ENCODE measurements at places on chromosomes 3 and 15.

DNA sequence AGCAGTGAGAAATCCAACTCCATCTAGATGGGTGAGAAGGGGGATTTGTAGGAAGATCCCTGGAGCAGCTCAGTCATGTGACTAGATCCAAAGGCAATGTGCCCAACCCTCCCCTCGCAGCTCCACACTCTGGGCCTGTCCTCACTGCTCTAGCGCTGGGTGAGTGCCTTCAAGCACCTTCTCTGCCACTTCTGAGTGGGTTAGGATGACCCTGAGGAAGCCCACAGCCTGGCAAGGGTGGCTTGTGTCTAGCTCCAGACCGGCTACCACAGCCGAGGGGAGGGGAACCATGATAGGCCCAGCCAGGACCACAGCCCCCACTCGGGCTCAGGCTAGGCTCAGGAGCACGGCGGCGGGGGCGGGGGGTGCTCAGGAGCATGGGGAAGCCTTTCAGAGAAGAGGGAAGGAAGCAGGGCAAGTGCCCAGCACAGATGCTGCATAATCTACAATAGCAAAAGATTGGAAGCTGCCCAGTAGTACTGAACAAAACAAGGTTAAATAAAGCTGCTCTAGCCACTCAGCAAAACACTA lies 1.7 kb downstream of the SPATA12 start:
- no peak for DNase-seq

GRCh38 chr3:40073310-40074007 lies 236.0 kb upstream of the EIF1B start:
- no peak for DNase-seq

DNA sequence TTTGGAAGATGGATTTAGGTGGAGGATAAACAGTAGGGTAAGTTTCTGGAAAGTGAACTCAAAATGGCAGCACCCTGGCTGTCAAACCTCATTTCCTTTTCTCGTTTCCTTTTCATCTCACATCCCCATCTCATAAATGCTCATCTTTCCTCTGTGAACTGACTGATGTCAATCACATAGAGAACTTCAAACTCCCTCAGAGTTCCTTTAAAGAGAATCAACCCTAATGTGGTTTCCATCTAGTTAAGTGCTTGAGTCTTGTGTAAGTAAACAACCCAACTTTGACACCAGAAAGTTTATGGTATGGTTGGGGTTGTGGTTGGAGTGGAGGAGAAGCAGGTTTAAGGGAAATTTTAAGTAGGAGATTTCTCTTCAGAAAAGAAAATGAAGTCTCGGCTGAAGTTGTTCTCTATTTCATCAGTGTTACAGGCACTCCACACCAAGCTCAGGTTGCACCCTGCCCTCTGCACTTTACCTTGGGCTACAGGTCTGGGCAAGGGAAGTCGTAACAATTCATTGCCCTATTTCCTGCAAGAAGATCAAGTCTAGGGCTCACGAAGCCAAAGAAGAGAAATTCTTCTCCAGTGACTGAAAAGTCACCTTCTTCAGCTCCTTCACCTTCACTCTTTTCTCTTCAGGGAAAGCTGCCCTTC lies 34.4 kb upstream of the TNIK start:
- DNase-seq = no peak

DNA sequence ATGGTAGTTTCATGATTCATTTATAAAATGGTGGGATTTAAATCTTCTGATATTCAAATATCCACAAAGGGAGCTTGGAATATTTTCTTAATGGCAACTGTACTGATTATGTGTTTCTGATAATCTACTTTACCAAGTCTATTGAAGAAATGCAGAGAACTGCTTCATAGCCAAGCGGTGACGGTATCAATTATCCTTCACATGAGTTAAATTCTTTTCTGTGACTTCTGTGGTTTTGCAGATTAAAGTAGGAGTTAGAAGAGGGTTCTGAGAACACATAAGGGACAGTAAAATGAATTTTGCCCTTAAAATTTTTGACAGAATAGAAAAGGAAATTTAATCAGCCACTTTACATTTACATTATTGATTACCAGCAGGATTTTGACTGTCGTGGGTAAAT lies 563.2 kb downstream of the GBE1 start:
- no peak for DNase-seq

- DNase-seq = no peak
Measured at GRCh38 chr3:5690490-5690889, 503.0 kb downstream of the EDEM1 start.

DNA sequence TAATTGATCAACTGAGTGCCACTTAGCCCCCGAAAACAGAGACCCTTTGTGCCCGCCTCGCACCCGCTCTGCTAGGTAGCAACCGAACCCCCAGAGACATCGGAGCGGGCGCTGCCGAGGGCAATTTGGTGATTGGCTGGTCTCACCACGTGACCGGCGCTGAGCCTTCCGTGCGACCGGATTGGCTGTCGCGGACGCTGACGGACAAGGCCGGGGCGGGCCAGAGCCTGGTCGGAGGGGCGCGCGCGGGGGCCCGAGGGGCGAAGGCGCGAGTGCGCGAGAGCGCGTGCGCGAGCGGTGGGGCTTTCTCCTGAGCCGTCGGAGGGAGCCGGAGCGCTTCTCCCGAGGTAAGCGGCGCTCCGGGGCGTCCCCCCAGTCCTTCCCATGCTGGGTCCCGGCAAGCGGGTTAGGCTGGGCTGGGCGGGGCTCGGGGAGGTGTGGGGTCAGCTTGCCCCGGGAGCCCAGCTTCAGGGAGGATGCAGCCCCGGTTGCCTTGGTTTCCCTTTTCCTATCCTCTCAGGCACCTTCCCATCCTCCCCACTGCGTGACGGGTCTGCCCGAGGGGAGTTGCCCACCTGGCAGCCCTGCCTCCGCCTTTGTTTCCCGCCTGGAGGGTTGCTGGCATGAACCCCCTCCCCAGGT lies at the start of gene TMEM108:
TMEM108 (plus strand) TSS at position 303 of the 642 bp plus-strand sequence.
- peak; percentile 75 for DNase-seq

All from NCI-H2081 treated with DMSO at 0.1 percent for 48 hours (cell line).